GM04504 (cell line): ENCODE measurements at places on chromosomes 3 and 15.
A peak's percentile ranks its signal among the peaks of the same experiment; 100 is the strongest.

DNA sequence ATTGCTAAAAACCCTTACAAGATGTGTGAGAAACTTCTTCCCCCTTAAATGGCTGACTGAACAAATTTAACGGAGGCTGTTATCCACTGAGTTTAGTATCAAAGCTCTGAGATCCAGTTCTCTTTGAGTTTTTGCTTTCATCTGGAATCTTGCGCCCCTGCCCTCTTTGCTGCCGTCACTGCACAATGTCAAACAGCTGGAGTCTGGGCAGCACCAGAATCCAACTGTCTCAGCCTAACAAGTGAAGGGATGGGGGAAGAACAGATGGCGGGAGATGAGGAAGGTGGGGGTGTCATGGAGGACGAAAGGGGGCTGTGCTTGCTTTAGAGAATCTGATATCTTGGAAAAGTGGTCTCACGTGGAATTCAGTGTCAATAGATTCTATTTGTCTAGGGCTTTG, 7.0 kb upstream of the BOC start:
- no peak for DNase-seq

DNA sequence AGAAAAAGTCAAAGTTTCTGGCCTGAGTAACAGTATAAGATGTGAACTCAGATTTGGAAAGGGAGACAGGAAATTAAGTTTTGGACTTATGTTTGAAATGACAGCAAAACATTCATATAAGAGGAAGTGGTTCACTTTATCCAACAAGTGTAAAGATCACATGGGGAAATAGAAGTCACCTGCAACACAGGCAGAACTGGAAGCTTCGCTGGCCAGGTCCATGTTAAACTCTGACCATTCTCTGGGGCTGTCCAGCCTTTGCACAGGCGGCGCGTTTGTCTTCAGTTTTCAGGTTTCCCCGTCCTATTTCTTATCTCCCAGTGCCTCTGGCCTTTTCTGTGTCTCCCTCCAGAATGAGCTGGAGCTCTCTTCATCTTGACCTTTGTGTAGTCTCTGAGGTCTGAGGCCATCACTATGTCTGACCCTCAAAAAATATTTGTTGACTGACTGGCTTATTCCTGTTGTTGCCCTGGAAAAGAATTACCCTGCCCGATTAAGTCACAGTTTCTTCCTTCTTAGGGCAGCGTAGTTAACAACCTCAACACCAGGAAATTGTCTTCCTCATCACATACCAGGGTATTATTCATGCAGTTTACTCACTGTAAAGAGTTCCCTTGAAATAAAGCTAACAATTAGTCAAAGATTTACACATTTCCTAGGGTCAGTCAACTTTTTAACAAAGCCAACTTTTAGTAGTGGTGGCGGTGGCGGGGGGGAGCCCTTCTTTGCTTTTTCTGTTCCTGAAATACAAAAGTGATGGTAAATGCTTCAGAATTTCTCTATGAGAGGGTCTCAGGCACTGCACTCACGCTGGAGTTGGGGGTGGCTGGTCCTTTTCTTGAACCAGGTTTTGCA, 959 bp upstream of the RASA2 start:
- DNase-seq = peak; percentile 57

- no peak for DNase-seq
Observed at GRCh38 chr15:100059521-100059920, 282.3 kb downstream of the ADAMTS17 start.

- no peak for DNase-seq
Observed at GRCh38 chr15:98712845-98713584, 64.7 kb downstream of the IGF1R start.

GRCh38 chr3:97778152-97778551, 13.6 kb downstream of the ARL6 start:
- no peak for DNase-seq

DNA sequence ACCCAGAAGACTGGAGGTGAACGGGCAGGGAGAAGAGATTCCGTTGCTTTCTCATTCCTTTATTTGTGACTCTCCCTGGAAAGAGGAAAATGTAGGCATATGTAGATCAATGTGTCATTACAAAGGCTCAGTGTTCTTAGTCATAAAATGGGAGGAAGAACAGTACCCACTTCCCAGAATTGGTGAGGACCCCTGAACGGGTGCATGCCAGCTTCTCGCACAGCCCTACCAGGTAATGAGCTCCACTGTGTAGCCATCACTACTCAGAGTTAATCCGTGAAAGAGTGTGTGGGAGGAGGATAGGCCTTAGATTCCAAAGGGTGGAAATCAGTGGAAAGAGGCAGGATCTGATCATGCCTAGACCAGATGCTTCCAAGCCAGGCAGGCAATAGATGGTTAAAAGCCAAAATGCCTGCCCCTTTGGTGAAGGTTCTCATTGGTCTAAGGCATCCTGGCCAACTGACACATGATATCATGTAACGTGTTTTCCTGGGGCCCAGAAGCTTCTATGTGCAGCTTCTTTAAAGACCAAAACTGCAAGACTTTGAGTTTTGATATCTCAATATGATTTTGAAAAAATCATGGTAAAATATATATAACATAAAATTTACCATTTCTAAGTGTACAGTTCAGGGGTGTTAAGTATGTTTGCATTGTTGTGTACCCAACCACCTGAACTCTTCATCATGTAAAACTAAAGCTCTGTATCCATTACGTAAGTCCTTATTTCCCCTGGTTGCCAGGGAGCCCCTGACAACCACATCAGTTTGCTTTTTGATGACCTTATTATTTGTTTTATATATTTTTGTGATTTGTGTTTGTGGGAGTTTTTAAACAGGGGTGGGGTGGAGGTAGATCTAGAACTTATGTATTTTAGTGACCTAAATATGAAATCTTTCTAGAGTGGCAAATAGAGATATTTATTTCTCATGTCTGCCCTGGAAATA, 402.2 kb upstream of the CFAP20DC start:
- DNase-seq = no peak

DNA sequence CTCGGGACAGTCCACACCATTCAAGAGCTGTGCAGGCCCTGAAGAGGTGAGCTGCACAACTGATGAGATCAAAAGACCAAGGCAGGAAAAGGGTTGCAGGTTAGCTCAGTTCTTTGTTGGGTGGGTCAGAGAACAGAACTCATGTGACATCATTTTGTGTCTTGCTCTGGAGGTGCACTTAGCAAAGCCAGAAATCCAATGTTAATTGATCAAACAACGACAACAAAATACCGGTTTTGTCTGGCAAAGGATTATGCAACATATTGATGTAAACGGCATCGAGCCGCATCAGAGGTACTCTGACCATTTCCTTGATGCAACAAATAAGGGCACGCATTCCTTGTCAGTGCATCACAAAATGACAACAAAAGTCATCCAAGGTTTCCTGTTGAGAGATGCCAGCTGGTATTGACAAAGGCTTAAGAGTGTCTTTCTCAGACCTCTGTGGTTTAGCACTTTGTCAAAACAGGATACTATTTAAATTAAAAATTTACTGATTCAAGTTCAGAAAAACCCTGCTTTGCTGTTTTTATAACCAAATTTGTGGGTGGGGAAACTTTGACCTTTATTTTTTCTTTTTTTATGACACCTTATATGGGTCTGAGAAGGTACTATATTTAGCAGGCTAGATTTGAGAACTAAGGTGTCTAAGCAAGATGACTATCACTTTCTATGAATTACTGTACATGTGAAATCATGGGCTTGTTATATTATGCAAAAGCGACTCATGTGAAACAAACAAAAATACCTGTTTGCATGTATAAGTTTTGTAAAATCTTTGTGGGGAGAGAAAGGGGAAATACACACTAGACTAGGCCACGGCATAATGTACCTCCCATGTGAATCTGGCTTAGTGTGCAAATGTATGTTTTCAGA, 496.1 kb downstream of the FOXP1 start:
- DNase-seq = no peak

DNA sequence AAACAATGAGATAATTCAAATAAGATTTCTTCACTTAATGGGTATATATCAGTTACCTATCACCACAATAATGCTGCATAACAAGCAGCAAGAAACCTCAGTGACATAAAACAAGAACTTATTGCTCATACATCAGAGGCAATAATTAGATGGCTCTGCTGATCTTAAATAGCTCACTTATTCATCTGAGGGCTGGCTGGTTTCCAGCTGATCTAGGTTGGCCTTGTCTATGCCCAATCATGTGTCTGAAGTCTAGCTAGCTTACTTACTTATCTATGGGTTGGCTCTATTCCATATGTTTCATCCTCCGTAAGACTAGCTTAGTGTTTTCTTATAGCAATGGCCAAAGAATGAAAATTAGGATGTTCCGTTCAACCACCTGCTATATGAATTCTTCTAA, 109.4 kb upstream of the AGTR1 start:
- DNase-seq = no peak

DNA sequence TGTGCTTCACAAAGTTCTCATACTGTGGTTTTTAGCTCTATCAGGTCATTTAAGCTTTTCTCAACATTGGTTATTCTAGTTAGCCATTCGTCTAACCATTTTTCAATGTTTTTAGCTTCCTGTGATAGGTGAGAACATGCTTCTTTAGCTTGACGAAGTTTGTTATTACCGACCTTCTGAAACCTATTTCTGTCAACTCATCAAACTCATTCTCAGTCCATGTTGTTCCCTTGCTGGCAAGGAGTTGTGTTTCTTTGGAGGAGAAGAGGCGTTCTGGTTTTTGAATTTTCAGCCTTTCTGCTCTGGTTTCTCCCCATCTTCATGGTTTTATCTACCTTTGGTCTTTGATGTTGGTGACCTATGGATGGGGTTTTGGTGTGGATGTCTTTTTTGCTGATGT, 120.9 kb downstream of the NFKBIZ start:
- DNase-seq = no peak

- no peak for DNase-seq
Observed at GRCh38 chr3:111989061-111989678, 9.6 kb upstream of the TAGLN3 start.

GRCh38 chr3:110650741-110651140, 420.9 kb upstream of the NECTIN3 start:
- DNase-seq = no peak

DNA sequence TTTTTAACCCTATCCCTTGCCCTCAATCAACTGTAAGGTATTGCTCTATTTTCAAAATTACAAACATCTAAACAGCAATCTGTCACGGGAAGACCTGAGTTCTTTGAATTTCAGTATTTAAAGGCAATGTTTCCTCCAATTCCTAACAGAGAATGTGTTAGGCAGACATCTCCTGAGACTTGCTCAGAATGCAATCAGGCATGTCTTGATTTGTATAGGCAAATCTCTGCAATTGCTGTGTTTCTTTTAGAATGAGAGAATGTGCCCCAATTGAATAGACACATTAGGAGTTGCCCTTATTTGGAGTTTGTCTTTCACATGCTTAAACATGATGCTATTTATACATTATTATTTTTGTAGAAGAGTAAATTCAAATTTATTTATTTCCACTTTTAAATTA, 205.6 kb downstream of the CADM2 start:
- DNase-seq = no peak

DNA sequence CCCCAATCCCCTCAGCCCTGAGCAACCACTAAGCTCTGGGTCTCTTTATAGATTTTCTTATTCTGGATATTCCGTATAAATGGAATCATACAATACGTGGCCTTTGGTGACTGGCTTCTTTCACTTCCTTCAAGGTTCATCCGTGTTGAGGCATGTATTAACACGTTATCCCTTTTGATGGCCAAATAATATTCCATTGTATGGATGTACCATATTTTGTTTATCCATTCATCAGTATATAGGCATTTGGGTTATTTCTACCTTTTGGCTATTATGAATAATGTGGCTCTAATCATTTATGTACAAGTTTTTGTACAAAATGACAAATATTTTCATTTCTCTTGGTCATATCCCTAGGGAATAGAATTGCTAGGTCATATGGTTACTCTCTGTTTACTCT, 284.4 kb downstream of the FAM43A start:
- DNase-seq = no peak

DNA sequence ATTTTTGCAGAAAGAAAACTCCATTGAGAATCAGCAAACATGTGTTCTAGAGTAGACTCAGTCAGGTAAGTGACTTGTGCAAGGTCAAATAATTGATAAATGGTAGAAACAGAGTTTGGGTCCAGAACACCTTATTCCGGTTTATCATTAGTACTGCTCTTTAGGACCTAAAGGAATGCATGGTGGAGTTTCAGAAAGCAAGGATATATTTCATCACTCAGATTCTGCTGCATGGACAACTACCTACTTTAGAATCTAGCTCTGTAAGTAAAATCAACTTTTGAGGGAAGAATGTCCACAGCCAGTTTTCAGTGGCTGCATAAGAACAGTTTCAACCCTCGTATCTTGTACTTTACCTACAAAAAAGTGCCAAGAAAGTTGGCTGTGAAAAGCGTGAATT, 43.6 kb downstream of the TIMP4 start:
- DNase-seq = no peak

GRCh38 chr3:158768361-158768787, 33.5 kb upstream of the MFSD1 start:
- no peak for DNase-seq

- no peak for DNase-seq
Observed at GRCh38 chr3:22959593-22959992, 243.5 kb upstream of the UBE2E2 start.

GRCh38 chr3:193710286-193711165, 117.5 kb downstream of the OPA1 start:
- no peak for DNase-seq

DNA sequence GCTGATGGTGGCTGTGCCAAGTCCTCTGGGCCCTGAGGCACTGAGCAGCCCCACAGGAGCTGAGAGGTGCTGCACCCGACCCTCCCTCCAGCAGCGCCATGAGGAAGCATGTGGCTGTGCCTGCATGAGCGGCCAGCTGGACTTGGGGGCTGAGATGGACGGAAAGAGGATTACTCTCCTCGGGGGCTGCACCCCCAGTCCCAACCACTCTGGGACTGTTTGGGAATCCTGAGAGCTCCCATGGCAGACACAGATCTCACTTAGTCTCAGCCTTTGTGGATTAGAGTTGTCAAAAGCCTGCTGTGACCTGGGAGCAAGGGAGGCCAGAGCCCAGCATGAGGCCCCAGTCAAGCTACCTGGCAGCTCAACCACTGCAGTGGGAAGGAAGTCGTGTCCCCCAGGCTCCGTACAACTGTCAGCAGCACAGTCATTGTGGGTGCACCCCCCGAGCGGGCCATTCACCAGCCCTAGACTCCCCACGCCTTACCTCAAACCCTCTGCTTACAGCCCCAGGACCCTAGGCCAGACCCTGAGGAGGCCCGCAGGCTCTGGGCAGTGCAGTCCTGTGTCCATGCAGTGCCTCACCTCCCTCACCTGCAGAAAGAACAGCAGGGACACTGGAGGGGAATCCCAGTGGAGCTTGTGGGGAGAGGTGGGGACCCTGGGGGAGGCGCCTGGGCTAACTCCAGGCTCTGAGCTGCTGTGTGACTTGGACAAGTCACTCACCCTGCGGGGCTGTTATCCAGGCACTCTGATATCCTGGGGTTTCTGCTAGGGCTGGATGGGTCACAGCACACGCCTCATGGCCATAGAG, 17.1 kb downstream of the PRR23E start:
- no peak for DNase-seq
